ENCODE measurements at places on chromosomes 12 and 14.
A peak's percentile ranks its signal among the peaks of the same experiment; 100 is the strongest.

GRCh38 chr12:30026621-30027234, 243.0 kb upstream of the TMTC1 start:
- no peak for DNase-seq

- DNase-seq = peak; percentile 29
Measured at GRCh38 chr14:74616507-74616906, 4.5 kb upstream of the LTBP2 start.

DNA sequence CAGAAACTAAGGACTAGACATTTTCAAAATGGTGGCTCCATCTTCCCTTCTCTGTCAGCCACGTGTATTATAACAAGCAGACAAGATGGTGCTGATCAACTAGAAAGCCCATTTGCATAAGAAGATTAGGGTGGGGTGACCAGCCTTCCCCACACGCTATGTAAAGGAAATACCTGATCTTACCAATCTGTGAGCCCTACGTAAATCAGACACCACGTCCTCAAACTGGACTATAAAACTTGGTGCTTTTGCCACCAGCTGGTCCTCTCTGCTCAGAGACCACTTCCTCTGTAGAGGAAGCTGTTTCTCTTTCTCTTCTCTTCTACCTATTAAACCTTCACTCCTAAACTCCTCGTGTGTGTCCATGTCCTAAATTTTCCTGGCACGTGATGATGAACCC, 101.1 kb upstream of the PLEKHG7 start:
- DNase-seq = no peak

DNA sequence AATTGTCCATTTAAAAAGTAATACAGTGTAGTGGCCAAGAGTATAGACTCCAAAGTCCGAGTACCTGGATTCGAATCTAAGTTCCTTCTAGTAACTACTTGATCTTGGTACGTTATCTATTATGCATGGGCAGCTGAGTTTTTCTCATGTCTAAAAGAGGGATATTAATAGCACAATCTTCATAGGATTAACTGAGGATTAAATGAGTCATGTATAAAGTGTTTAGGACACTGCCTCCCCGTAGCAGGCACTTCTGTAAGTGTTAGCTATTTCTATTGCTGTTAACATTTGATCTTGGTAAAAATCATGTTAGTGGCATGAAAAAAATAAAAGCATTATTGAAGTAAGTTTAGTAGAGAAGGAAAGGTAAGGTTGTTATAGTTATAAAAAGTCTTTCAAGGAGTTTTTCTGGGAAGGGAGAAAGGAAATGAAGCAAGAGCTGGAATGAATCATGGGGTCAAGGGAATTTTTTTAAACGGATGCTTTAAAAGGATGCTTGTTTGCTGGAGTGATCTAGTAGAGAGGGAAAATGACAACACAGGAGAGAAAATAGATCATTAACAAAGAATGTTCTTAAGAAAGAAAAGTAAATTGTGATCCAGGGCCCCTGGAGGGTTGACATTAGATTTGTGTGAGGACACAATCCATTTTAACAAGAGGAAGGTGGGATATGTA, 502.2 kb upstream of the USP15 start:
- DNase-seq = no peak

GRCh38 chr14:104989951-104990303, 4.3 kb downstream of the CLBA1 start:
- no peak for DNase-seq

GRCh38 chr12:108691998-108692808, 39.1 kb downstream of the CORO1C start:
- no peak for DNase-seq

- no peak for DNase-seq
Measured at GRCh38 chr14:38278035-38278434, 22.1 kb upstream of the CLEC14A start.

- no peak for DNase-seq
Measured at GRCh38 chr14:104253901-104254353, 115.5 kb downstream of the KIF26A start.

GRCh38 chr14:62954165-62954564, 91.1 kb downstream of the KCNH5 start:
- no peak for DNase-seq

GRCh38 chr12:98244136-98244535, 271.3 kb upstream of the TMPO start:
- DNase-seq = no peak

DNA sequence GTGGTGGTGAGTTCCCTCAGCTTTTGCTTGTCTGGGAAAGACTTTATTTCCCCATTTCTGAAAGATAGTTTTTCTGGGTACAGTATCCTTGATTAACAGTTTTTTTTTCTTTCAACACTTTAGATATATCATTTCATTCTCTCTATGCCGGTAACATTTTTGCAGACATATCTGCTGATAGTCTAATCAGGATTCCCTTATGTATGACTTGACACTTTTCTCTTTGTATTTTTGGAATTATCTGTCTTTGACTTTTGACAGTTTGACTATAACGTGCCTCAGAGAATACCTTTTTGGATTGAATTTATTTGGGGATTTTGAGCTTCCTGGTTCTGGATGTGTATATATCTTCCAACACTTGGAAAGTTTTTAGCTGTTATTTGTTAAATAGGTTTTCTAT, 234.8 kb upstream of the PRICKLE1 start:
- no peak for DNase-seq

DNA sequence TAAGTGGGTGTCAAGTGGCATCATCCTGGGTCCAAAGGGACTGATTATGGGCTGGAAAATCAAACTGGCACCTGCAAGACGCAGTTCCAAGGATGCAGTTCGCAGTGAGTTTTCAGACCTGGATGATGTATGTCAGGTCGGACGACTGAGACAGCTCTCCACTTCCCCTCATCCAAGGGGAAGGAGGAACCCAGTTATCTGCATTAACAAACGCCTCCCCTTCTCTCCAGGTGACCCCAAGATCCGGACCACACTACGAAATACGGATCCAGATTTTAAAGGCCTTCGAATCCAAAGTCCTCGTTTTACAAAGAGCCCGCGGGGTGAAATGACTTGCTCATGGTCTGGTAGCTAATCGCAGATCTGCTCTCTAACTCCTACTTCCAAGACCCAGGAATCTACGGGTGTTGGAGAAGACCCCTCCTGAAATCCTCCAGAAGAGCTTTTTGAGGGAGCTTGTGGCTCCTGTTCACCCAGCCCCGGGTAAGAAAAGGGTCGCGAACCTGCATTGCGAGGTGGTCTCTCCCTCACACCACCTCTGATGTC, 460 bp upstream of the SYNE2 start:
- no peak for DNase-seq

- DNase-seq = no peak
Measured at GRCh38 chr12:49924628-49925246, 21.0 kb upstream of the FAIM2 start.

GRCh38 chr14:23034498-23035302, at the start of gene PSMB5:
PSMB5 (minus strand) TSS chr14:23034900; CDS start chr14:23034881, 19 bp downstream.
- no peak for DNase-seq

- DNase-seq = no peak
Measured at GRCh38 chr12:72289633-72290032, 17.5 kb downstream of the TRHDE start.

DNA sequence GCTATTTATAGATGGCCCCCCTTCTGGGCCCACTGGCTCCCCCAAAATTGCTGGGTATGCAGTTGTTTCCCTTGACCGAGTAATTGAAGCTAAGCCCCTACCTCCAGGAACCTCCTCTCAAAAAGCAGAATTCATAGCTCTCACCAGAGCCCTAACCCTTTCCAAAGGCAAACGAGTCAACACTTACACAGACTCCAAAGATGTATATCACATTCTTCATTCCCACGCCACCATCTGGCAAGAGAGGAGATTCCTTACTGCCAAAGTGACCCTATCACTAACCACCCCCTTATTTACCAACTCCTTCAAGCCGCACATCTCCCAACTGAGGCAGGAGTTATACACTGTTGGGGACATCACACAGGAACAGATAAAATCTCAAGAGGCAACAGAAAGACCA, 66.8 kb downstream of the MOK start:
- no peak for DNase-seq

DNA sequence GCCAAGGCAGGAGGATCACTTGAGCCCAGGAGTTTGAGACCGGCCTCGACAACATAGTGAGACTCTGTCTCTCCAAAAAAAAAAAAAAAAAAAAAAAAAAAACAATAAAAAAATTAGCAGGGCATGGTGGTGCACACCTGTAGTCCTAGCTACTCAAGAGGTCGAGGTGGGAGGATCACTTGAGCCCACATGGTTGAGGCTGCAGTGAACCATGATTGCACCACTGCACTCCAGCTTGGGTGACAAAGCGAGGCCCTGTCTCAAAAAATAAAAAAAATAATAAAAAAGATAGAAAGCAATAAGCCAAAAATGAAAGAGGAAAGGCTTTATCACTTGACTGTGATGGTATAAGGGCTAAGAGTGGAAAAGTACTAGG, 10.2 kb upstream of the PEBP1 start:
- no peak for DNase-seq

DNA sequence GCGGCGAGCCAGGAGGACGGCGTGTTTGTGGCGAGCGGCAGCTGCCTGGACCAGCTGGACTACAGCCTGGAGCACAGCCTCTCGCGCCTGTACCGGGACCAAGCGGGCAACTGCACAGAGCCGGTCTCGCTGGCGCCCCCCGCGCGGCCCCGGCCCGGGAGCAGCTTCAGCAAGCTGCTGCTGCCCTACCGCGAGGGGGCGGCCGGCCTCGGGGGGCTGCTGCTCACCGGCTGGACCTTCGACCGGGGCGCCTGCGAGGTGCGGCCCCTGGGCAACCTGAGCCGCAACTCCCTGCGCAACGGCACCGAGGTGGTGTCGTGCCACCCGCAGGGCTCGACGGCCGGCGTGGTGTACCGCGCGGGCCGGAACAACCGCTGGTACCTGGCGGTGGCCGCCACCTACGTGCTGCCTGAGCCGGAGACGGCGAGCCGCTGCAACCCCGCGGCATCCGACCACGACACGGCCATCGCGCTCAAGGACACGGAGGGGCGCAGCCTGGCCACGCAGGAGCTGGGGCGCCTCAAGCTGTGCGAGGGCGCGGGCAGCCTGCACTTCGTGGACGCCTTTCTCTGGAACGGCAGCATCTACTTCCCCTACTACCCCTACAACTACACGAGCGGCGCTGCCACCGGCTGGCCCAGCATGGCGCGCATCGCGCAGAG, 873 bp downstream of the PLXNC1 start:
- DNase-seq = no peak

Data from T1000 (cell line).